ENCODE measurements at places on chromosomes 5 and 9.

GRCh38 chr9:137951597-137952490 lies 74.3 kb downstream of the CACNA1B start:
- DNase-seq, result no peak

- no peak for DNase-seq
These were observed 80.2 kb downstream of the LURAP1L start for GRCh38 chr9:12855066-12855465.

DNA sequence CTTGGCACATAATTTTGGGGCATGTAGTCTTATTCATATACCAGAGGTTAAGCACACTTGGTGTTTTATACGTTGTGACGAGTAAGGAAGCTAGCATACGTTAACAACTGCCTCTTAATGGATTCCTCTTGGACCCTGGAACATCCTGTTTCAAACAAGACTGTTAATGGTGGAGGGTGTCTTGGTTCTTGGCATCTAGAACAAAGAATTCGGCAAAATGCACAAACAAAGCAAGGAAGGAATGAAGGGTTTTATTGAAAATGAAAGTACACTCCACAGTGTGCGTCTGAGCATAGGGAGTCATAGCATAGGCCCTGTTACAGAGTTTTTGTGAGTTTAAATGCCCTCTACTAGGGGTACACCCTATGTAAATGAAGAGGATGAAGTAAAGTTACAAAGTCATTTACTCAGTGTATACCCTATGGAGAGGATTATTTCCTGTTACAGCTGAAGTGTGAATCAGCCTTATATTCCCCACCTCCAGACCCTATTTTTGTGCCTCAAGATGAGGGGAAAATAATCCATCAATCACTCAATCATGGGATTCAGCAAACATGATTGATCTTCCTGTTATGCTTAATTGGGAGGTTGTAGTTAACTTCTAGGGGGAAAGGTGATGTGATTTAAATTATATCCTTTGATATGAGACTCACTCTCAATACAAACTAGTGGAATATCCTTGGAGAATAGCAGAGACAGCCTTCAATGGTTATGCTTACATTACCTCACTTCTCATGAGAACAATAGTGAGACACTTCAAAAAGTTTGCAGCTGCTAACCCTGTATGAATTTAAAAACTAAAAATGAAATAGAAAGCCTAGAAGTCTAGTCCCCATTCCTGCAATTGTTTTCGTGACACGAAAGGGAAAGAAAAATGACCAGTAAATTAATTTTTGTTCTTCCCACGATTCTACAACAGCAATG lies 84.9 kb upstream of the MYO10 start:
- DNase-seq, result no peak

DNA sequence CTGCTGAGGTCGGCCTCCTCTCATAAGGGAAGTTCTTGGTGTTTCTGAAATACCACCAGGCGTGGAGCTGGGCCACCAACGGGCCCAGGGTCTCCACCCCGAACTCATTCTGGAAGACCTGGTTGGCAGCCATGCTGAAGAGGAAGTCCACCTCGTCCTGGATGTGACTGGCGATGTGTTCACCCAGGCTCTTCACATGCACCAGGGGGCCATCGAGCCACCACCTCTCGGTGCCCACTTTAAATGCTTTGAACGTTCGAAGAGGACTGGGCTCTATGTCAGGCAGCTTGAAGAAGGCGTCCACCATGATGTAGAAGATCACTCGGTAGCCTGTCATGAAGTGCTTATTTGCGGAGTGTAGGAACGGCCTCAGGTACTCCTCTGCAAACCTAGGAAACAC lies 15.1 kb downstream of the GLT6D1 start:
- no peak for DNase-seq

DNA sequence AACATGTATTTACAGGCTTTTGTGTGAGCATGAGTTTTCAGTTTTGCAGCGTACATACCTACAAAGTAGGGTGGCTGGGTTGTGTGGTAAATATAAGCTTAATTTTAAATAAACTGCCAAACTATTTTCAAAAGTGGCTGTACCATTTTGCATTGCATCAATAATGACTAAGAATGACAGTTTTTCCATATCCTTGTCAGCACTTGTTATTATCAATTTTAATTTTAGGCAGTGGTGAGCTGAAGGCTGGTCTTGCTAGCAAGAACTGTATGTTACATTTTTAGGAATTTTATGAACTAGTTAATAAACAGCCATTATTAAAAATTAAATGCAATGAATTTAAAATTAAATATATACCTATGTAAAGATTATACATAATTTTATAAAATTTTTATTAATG lies 6.6 kb downstream of the SNX2 start:
- DNase-seq, result no peak

DNA sequence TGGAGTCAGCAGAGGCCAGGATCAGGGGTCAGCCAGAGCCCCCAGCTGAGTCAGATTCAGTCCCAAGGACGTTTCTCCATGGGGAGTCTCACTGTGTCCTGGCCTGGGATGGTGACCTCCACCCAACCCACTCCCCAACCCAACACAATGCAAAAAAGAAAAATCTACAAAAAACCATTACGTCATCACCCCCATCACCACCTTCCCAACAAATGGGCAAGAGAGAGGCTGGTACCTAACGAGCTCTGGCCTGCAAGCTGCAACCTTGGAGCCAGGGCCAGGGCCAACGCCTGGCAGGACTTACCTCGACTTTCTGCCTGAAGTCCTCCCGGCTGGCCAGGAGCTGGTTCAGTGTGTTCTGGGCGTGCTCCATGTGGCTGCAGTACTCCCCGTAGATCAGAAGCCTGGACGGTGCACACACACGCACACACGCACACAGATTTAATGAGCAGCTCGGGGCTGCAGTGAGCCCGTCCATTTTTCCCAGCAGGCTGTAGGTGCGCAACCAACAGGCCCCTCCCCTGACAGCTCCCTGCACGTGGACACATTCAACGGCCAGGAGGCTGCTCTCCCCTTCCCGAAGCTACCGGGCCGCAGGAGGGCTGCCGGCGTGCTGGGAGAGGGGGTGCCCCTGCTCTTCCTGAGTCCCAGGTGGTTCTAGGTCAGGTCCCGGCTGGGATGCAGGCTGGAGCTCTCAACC lies 59.4 kb upstream of the SARDH start:
- DNase-seq, result no peak

DNA sequence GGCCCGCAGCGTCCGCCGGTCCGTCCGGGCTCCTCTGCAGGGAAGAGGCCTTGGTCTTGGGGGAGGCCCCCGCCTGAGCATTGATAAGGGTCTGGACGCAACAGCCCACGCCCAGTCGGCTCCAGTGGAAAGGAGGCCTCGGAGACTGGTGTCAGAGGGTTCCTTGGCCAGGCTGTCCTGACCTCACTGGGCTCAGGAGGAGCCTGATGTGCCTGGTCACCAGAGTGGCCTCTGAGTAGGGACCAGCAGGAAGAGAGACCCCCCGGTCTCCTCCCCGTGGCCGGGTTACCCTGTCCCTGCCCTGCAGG lies 13.2 kb downstream of the LMX1B start:
- DNase-seq, result no peak

GRCh38 chr5:133944263-133945185 lies 23.9 kb downstream of the C5orf15 start:
- DNase-seq, result peak; percentile 74

- no peak for DNase-seq
These were observed 93.6 kb downstream of the CYFIP2 start for GRCh38 chr5:157359356-157360055.

GRCh38 chr9:127838375-127839078 lies 15.9 kb downstream of the ENG start:
- peak; percentile 85 for DNase-seq

DNA sequence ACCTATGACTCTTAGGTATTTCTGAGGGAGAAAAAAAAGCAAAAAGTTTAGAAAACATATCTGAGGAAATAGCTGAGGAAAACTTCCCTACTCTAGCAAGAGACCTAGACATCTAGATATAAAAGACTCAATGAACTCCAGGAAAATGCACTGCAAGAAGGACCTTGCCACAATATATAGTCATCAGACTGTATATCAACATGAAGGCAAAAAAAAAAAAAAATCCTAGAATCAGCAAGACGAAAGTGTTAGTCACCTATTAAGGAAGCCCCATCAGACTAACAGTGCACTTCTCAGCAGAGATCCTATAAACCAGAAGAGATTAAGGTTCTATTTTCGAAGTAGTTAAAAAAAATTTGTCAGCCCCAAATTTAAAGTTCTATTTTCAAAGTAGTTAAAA lies 166.2 kb downstream of the TMEM38B start:
- DNase-seq, result no peak

- no peak for DNase-seq
These were observed 1168.2 kb upstream of the C9orf72 start for GRCh38 chr9:28741459-28741858.

DNA sequence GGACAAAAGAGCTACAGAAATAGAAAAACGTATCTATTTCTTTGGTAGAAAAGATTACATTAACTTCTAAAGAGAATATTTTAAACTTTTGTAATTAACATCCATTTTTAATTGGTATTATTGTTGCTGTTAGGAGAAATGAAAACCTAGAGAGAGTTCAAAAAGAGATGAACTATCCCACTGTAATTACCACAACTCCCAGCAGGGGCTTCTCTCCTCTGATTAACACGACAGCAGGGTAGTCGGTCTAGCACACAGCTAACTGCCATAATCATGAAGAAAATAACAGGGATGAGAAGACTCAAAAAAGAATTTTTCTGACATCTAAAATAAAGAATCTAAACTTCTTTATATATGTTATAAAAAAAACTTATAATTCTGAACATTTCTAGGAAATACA lies 86.2 kb upstream of the CDH9 start:
- peak; percentile 71 for DNase-seq

All from choroid plexus epithelial cell (primary cell).